Right renal pelvis (tissue), 4 donors: ENCODE measurements at places on chromosomes 13 and 19.

- DNase-seq, result no peak
These were observed 4.6 kb downstream of the ZNF613 start for GRCh38 chr19:51931921-51932320.

DNA sequence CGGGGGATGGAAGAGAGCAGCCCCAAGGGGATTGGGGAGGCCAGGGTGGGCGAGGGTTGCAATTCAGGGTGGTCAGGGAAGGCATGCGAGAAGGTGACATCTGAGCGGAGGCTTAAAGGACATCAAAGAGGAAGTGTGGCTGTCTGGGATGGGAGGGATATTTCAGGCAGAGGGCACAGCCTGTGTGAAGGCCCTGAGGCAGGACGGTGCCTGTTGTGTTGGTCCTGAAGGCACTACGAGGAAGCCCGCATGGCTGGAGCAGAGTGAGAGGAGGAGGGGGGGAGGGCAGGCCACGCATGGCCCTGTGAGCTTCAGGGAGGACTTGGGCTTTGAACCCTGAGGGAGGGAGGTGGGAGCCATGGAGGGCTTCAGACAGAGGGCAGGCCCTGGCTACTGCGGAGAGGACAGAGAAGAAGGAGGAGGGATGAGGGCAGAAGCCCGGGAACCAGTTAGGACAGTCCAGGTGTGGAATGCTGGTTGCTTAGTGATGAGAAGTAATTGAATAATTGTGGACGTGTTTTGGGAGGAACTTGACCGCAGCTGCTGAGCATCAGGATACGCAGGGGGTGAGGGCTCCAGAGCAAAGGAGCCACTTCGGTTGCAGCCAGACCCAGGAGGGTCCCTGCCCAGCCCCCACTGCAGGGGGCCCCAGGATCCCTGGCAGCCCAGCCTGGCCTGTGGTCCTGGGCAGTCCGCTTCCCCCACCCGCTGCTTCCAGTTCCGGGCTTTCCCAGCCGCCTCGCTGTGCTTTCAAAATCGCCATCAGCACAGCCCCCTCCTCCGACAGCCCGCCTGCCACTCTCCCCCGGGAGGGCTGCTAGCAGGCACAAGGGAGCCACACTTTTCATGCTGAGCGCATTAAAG, 6.2 kb downstream of the TLE6 start:
- no peak for DNase-seq

GRCh38 chr19:14599548-14600147, 16.8 kb downstream of the CLEC17A start:
- DNase-seq, result no peak

GRCh38 chr19:45099467-45100191, 6.7 kb downstream of the PPP1R37 start:
- no peak for DNase-seq

DNA sequence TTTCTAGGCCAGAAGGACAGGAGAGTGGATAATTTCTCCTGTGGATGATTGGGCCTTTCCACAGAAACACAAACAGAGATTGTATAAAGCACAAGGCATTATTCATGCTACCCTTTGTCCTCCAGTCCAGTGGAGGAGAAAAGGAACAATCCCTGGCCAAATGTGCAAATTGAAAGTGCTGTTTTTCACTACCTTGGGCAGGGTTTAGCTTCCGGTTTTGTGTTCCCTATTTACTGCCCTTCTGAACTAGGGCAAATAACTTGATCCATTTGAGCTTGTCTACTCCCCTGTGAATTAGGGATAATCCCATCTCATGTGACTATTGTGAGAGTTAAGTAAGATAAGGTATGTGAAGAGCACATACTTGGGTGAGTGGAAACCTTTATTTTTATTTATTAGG, 13.3 kb downstream of the PDX1 start:
- no peak for DNase-seq

GRCh38 chr13:113429608-113429985, 23.7 kb downstream of the ADPRHL1 start:
- DNase-seq, result no peak

GRCh38 chr19:11479898-11480714, 740 bp downstream of the ELAVL3 start:
- DNase-seq, result no peak
